Cortex of kidney (tissue), 1 donor: ENCODE measurements at places on chromosomes 5 and 9.

DNA sequence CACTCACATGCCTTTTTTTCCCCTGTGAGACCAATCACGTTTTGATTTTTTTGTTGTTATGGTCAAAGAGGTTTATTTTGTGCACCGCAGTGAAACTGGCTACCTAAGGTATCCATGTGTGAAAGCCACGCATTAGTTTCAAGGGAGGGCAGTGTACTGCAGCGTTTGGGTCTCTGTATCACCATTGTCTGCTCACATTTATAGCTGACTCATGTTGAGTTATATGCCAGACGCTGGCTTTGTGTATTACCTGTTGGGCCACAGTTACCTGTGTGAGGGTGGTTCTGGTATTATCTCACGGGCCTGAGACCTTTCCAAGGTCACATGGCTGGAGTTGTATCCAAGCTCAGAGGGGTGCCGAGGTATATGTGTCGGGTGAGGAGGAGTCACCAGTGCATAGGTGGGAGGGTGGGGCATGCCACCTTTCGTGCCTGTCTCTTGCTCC, 75.8 kb downstream of the ARHGAP26 start:
- no peak for DNase-seq

GRCh38 chr9:121561385-121562222, 62.0 kb upstream of the GGTA1 start:
- no peak for DNase-seq

DNA sequence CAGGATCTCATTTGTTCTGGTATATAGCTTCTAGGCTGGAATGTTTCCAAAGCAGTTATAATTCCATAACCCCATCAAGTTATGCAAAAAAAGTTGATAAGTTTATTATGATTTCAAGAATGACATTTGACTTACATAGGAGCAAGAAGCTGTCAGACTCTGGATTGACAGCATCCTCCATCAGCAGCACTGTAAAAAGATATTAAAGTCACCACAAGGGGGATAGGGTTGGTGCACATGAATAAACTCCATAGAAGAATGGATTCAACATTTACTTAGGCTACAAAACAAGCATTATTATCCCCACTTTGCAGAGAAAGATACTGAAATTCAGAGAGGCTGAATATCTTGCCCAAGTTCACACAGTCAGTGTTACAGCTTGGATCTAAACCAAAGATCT, 208.9 kb upstream of the SLC30A5 start:
- no peak for DNase-seq

GRCh38 chr5:175001311-175001710, 276.9 kb downstream of the MSX2 start:
- no peak for DNase-seq

- DNase-seq = no peak
Observed at GRCh38 chr5:96339862-96340261, 93.2 kb downstream of the PCSK1 start.

- no peak for DNase-seq
Observed at GRCh38 chr5:61055434-61056006, 106.7 kb downstream of the SMIM15 start.

GRCh38 chr5:89303033-89303480, 420.1 kb upstream of the MEF2C start:
- DNase-seq = no peak

- no peak for DNase-seq
Observed at GRCh38 chr9:81776834-81777233, 87.5 kb upstream of the TLE1 start.

- no peak for DNase-seq
Observed at GRCh38 chr9:124047251-124047672, 35.7 kb downstream of the LHX2 start.

GRCh38 chr5:75627801-75628200, 16.5 kb downstream of the ANKDD1B start:
- no peak for DNase-seq

- DNase-seq = no peak
Observed at GRCh38 chr9:123637945-123638634, 282.1 kb downstream of the CRB2 start.

DNA sequence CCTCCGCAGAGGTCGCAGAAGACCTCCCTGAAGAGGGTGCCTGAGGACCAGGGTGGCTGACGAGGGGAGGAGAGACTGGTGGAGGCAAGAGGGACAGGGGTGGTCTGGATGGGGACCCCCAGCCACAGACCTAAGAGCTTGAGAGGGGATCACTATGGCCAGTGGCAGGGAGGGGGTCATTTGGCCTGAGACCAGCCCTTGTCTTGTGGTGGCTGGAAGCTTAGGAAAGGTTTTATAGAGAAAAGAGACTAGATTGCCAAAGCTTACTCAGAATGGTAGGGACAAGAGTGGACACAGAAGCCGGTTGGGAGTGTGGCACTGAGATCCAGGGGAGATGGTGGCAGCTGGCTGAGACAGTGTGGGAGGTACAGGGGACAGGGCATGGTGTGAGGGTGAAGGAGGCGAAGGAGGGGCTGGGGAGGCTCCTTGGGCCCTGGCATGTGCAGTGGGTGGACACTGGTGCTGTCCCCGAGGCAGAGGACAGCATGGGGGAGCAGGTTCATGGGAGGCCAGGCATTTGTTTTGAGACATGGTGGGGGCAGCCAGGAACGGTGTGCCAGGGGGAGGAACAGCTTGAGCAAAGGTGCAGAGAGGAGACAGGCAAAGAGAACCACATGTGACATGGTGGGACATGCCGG, 123.0 kb downstream of the C9orf50 start:
- no peak for DNase-seq

DNA sequence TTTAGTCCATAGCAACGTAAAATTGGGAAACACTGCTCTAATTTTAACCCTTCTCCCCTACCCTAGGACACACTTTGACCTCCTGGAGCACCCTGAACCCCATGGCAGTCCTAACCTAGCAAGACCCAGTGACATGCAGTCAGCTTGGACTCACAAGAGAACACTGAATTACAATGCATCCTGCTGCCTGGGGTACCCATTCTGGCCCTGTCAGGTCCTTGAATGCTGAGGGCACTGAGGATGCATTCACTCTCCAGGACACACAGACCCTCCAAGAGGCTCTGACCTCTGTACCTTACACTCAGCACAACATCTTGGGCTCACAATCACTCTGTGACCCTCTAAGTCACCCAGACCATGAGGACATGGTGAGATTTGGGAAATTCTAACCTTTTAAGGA, 1.8 kb upstream of the PROP1 start:
- no peak for DNase-seq

- no peak for DNase-seq
Observed at GRCh38 chr9:2634153-2634552, 12.6 kb downstream of the VLDLR start.

GRCh38 chr5:40034441-40034840, 609.7 kb upstream of the DAB2 start:
- DNase-seq = no peak

- DNase-seq = no peak
Observed at GRCh38 chr9:32899181-32899580, 102.2 kb downstream of the APTX start.

DNA sequence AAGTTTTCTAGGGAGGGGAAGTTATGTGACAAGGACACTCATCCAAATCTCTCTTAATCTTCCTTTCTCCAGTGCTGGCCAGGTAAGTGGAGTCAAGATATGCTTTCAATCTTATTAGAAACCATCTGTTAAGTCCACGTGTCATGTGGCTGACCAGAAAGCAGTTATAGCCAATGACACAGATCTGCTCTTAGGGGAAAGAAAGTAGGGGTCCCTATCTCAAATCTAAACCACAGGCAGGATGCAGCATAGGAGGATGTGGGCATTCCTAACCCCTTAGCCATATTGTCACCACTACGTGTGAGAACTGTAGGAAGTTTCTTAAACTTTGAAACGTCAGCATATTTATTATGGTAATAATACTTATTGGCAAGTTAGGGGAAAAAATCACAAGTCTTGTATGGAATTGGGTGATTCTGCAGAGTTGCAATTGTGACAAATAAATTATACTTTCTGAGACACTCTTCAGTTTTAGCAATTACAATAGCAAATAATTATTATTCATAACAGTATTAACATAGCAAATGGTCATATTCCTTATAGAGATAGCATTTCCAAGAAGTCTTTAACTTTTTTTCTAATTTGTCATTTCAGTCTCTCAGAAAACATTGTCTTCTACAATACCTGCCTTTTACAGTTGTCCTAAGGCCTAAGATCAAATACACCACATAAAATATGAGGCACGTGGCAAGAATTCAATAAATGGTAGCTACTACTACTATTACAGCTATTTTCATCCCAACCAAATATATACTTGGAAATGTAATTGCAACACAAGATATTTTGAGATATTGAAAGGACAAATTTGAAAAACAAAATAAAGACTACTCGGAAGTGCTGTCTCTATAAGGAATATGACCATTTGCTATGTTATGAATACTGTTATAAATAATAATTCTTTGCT, 236.9 kb downstream of the PDE4D start:
- DNase-seq = no peak

DNA sequence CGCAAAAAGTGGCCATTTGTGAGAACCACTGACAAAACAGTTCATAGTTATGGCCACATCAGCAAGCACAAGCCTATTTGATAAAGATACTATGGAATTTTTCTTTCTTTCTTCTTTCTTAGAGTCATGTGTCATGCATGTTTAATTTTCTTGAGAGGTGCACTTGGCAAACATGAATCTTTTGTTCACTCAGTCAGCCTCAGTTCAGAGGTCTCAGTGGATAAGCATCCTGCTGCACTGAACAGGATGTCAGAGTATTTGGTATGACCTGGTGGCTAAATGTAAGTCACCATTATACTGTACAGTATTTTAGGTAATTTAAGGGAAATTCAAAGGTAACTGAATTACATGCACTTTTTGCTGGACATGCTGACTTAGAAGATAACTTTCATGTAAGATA, 5.4 kb downstream of the NNT start:
- DNase-seq = no peak

DNA sequence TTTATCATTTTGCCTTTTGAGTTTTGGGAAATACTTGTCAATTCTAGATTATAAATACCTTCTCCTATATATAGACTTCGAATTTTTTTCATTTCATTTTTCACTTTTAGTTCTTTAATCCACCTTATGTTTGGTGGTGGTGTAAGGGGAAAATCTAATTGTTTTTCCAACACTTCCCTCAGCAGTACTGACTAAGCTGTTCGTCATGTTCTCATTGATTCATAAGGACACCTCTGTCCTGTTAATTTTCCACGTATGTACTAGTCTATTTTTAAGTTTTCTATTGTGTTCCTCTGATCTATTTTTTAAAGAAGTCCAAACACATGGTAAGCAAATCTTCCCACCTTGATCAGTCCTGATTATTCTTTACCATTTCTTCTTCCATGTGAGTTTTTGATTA, 254.2 kb downstream of the SYK start:
- no peak for DNase-seq

DNA sequence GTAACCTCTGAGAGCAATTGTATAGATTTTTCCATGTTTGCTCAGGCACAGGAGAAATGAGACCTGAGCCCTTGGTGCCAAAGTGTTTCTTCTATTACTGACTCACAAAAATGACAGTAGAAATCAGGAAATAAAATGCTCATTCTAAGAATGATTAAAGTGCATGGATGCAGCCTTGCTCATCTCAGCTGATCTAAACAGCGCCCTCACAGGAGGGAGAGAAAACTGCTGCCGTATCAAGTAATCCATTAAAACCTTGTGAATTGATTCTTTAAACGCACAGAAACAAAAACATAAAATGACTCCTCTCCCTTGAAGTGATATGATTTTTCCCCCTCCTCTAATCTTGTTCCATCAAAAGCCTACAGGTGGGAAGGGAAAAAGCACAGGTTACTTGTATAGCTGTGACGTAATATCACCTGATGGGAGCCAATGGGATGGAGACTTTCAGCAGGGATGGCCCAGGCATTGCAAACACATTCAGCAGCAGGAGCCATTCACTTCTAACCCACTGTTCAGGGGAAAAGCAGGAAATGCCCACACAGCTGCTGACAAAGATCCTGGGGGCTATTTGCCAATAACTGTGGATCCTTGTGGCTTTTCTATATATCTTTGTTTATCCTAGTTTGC, 76.7 kb downstream of the PLCXD3 start:
- DNase-seq = no peak

DNA sequence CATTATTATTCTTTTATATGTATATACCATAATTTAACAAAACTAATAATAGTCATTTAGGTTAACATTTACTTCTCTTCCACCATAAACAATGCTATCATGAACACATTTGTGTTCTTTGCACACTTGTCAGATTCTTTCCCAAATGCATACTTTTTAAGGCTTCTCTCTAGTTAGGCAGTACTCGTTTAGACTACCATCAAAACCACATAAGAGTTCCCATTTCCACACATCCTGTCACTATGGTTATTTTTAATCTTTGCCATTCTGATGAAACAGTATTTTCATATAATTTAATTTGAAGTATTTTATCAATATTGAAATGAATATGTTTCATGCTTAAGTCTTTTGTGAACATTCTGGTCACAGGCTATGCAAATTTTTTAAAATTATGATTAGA, 15.1 kb downstream of the DROSHA start:
- DNase-seq = no peak

- no peak for DNase-seq
Observed at GRCh38 chr9:122192914-122193525, 33.3 kb downstream of the MORN5 start.

DNA sequence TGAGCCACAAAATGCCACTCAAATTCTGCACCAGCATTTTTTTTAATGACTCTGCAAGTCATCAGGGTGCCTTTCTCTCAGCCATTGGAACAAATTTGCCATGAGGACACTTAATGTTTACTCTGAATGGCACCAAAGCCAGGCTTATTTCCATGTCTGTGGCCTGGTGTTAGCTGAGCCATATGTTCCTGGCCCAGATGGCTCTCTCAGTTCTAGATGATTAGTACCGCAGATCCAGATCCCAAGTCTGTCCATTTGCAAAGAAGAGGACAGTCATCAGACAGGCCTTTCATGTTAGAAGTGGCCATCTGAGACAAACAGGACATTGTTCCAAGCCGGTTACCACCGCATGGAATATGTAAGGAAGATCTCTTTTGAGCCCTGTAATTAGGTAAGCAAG, 70.3 kb downstream of the INSYN2B start:
- no peak for DNase-seq

- DNase-seq = no peak
Observed at GRCh38 chr5:167587772-167588437, 703.5 kb upstream of the WWC1 start.

GRCh38 chr5:113166852-113167366, 190.3 kb downstream of the DCP2 start:
- no peak for DNase-seq

DNA sequence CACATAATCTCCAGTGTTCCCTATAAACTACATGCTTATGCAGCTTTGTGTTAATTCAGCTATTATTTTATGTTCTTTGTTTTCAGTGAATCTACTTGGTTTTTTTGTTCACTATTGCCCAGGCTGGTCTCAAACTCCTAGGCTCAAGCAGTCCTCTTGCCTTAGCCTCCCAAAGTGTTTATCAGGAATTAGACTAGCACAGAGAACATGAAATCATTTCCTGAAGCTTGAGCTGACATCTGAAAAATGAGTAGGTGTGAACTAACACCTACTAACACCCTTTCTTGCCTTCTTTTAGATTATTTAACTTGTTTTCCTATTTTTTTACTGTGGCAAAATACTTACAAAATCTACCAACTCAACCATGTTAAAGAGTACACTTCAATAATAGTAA, 25.0 kb downstream of the CENPP start:
- DNase-seq = no peak

- DNase-seq = no peak
Observed at GRCh38 chr9:70011366-70011765, 32.3 kb upstream of the MAMDC2 start.
